ENCODE measurements at places on chromosomes 2 and 18.

DNA sequence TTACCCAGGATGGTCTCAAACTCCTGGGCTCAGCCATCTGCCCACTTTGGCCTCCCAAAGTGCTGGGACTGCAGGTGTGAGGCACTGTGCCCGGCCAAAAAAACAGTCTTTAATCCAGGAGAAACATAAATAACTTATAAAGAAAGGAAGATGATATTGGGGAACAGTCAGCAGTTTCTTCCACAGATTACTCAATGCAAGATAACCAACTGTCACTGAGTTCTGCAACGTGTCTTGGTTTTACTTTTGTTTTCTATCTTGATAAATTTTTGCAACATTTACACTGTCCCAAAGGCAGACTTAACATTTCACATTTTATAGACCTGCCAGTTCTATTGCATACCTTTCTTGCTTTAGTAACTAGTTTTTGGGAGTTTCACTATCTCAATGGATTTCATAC lies 71.1 kb downstream of the ANKRD44 start:
- DNase-seq = no peak

DNA sequence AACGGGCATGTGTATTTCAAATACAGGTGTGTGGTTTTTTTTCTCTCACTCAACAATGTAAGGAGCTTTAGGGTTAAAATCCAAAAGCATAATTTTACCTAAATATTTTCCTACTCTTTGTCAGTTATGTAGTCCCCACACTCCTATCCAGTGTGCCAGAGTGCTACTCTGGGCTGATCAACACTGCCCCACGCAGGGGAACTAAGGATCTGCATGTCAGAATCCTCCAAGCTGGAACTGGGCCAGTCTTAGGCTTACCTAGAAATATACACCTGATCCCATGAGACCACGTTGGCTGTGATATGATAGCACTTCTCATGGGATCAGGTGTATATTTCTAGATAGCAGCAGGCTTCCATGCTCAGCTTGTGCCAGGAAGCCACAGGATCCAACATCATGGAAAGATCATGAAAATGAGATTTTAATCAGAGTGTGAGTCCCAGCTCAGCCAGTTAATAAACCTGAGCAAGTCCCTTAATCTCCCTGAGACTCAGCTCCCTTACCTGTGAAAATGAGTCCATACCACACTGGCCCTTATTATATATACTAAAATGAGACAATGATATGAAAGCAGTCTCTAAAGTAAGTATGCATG lies 29.7 kb downstream of the CCDC141 start:
- peak; percentile 75 for DNase-seq

DNA sequence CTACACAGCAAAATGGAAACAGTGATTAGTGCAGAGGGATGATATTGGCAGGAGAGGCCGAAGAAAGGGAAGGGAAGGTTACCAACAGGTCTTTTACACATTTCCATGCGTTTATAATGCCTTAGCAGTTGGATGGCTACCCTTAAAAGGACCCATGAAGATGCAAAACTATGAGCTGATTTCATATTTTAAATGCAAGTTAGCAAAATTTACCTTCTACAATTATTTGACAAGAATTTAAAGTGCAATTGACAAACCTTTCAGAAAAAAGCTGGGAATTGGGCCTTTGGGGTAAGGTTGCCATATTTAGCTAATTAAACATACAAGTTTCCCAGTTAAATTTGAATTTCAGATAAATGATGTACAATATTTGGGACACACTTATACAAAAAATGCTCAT lies 13.3 kb downstream of the DNER start:
- no peak for DNase-seq

- DNase-seq = no peak
Measured at GRCh38 chr18:79366177-79367094, 29.3 kb upstream of the NFATC1 start.

DNA sequence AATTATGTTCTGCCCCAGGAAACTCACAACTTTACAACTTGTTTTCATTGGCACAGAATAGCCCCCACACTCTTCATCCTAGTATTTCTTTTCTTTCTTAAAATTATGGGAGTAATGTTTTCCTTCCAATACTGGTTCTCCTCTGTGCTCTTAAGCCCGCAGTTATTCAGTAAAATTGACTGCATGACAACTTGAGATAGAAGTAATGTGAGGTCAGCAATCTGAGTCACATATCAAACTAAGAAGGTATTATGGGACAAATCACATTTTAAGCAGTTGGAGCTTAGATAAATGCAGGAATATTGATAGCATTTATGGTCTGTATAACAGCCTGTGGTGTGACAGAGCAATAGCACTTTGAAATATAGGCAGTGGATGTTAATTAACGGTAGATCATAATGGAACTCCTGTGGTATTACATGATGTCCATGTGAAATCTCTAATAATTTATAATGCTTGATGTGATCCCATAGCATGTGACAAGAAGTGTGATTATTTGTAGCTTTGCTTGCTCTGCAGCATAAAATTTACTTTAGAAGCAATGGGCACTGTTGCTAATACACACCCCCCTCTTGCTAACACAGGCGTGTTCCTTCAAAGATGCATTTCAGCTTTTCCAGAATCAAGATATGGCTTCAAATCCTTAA lies 351.4 kb upstream of the CDH20 start:
- no peak for DNase-seq

- DNase-seq = peak; percentile 42
Measured at GRCh38 chr2:162333968-162334367, 10.0 kb upstream of the GCA start.

DNA sequence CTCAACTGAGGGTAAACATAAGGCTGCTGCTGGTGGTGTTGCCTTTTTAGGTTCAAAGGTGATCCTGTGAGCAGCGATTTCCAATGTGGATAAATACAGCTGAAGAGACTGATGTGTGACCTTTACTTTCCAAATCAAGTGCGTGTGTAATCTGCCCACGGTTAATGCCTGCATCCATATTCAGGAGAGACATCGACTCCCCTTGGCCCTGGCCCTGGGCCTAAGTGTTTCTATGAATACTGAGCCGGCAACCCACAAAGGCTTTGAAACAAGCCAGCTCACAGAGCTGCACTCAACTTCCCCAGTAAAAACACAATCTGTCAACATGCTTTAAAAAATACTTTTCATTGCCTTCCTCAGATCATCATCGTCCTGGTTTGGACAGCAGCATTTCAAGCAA lies 1026.6 kb downstream of the TMEM182 start:
- DNase-seq = no peak

- DNase-seq = no peak
Measured at GRCh38 chr2:206442474-206442832, 879 bp upstream of the ADAM23 start.

DNA sequence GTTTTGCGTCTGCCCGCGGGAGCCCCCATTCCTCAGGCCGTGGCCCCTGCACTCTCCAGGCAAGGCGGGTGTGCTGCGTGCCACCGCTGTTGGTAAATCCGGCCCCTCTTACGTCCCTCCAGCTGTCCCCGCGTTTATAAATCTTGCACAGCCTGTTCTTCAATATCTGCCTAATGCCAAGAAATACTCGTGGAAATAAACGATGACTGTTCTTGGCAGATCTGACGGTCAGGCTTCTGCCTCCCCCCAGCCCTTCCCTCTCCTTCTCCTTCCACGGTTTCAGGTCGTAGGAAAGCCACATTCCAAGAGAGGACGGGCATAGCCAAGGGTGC lies 20.5 kb downstream of the ODC1 start:
- no peak for DNase-seq

- DNase-seq = no peak
Measured at GRCh38 chr2:112757265-112757664, 7.1 kb downstream of the CKAP2L start.

GRCh38 chr2:69225933-69226332 lies 161.1 kb downstream of the GFPT1 start:
- no peak for DNase-seq

DNA sequence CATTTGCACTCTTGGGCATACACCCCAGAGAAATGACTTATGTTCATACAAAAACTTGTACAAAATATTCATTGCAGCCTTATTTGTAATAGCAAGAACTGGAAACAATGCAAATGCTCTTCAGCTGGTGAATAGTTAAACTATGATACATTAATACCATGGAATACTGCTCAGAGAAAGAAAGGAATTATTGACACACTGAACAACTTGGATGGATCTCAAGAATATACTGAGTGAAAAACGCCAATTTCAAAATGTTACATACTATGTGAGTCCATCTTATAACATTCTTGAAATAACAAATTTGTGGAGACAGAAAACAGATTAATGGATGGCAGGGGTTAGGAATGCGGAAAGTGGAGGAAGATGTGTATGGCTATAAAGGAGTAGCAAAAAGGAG lies 17.2 kb downstream of the LNPK start:
- DNase-seq = no peak

DNA sequence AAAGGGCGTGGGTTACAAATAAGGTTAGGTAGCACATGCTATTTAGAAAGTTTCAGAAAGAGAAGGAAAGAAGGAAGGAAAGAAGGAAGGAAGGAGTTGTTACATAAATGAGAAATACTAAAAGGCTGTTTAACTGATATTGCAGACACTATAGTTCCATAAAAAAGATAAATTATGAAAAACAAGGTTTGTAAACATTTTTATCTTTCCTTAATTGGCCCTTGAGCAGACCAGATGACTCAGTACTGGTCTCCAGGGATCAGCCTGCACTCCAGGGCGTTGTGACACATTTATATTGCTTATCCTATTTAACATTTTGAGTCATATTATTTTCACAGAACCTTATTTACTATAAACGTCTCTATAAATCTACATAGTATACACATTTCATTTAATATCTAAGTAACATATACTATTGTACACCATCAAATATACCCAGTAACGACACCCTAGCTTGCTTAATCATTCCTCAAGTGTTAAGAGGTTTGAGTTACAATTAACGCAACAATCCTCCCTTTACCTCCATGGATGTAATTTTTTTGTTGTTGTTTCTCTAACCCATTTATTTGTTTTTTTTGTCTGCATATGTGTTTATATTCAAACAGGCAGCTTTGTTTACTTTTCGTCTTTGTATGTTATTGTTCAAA lies 2.8 kb upstream of the RAB31 start:
- no peak for DNase-seq

GRCh38 chr2:241598061-241598460 lies 38.9 kb downstream of the THAP4 start:
- DNase-seq = no peak
